Mucosa of descending colon (tissue), 3 donors: ENCODE measurements at places on chromosomes 1 and 21. TPM values are rescaled to one million over a fixed set of nuclear protein-coding genes. Genes with fewer than 3 reads are reported as not detected.

DNA sequence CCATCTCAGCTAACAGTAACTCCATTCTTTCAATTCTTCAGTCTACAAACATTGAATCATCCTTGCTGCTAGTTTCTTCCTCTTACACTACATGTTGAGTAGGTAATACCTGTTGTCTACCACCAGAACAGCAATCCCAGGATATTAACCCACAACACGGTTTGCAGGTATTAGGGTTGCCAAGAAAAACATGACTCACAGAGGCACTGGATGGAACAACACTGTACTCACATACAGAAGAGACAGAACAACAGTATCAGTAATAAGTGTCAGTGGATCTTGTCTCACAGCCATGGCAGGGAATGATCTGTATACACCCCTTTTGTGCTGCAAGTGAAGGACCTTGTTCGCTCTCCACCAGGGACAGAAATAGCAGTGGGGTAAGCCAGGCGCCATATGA lies 212.1 kb downstream of the GPR52 start:
- no peak for DNase-seq

GRCh38 chr1:156096640-156097391 lies 14.6 kb upstream of the MEX3A start:
- peak; percentile 90 for DNase-seq

- DNase-seq = no peak
Observed at GRCh38 chr1:78688697-78689096, 39.1 kb downstream of the IFI44 start.

- no peak for DNase-seq
Observed at GRCh38 chr1:226743259-226743658, 4.2 kb upstream of the ITPKB start.

DNA sequence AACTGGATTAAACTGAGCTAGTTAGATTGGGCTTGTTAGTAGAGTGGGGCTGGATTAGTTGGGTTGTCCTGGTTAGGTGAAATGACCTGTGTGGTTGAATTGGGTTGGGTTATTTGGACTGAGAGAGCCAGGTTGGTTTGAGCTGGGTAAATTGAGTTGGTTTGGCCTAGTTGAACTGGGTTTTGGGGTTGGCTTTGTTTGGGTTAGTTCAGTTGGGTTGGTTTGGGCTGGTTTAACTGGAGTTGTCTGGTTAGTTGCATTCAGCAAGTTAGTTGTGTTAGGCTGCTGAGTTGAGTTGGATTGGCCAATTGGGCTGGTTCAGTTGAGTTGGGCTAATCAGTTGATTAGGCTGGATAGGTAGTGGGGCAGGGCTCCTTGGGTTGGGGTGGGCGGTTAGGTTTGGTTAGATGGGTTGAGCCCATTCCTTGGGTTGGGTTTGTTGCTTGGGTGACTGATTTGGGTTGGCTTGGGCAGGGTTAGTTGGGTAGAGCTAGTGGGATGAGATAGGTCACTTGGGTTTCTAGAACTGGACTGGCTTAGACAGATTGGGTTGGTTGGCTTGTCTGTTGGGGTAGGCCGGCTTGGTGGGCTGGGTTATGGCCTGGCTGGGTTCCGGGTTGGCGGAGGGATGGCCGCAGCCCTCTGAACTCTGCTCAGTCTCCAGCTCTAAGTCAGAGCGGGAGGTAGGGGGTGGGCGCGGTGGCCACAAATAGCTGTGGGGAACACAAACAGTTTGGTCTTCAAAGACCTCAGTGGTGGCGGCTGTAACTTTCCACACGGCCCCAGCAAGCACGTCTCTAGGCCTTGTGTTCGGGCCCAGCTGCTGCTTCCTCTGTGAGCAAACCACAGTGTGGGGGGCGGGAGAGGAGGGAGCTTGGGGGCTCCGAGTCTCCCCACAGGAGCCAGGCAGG lies 67.2 kb upstream of the RUNX3 start:
- no peak for DNase-seq

Gene KANK4
- total RNA-seq = 1.6 TPM

Gene ARHGAP29
- total RNA-seq = 11.9 TPM

Gene FLG2
- total RNA-seq = not detected
